Neural progenitor cell (in vitro differentiated cells): ENCODE measurements at places on chromosomes 11 and 22. TPM values are rescaled to one million over a fixed set of nuclear protein-coding genes. Genes with fewer than 3 reads are reported as not detected.

CREB3L1 gene
- total RNA-seq: 0.43 and 1.7 TPM in 2 replicates

RASD2 gene
- total RNA-seq: 0.04 and 0.19 TPM in 2 replicates

DNA sequence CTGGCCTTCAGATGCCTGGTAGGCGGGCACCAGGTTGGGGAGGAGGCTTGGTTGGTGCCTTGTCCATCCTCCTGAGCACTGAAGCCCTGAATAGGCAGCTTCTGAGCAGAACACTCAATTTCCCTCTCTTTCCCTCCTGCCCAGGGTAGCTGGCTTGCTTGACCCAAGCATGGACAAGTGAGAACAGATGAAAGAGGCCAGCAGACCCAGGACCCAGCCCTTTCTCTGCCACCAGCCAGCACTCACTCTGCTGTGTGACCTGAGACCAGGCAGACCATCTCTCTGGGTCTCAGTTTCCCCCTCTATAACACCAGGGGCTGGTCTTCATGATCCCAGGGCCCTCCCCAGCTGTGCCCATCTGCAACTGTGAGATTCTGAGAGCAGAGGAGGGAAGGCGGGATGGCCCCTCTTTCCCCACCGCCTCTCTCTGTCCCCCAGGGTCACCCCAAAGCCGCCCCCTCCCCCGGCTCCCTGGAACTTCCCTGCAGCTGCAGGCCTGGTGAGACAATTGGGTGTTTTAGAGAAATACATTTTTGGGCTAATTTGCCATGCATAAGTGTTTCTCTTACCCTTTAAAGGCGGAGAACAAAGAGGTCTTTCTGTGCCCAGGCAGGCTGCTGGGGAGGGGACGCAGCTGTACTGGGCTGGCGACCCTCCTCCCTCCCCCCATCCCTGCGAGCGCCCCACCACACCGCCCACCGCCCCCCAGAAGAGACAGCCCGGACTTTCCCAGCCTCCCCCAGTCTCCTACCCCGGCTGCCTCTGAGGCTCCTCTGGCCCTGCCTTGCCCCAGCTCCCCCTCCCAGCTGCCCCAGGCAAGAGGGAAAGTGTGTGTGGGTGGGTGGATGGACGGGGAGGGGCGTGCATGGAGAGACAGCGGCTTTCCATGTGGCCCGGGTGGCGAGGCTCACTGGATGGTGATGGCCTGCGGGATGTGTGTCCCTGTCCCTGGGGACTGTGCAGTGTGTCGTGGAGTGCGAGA, 30.8 kb upstream of the PICK1 start:
- no peaks in the 10 kb centered on the region for H3K27me3 ChIP-seq
- H3K36me3 ChIP-seq: no peaks in the 10 kb centered on the region
- peaks cover 23% of the 10 kb centered on the region for H3K4me1 ChIP-seq
- H3K4me3 ChIP-seq: no peak overlapping the region
- no peak overlapping the region for H3K27ac ChIP-seq
- no peak for DNase-seq

GRCh38 chr11:79097246-79097875, 343.5 kb downstream of the TENM4 start:
- H3K27ac ChIP-seq: no peak overlapping the region
- peaks cover 84% of the 10 kb centered on the region for H3K27me3 ChIP-seq
- H3K4me3 ChIP-seq: no peak overlapping the region
- DNase-seq: no peak
- no peaks in the 10 kb centered on the region for H3K4me1 ChIP-seq
- no peaks in the 10 kb centered on the region for H3K36me3 ChIP-seq

DNA sequence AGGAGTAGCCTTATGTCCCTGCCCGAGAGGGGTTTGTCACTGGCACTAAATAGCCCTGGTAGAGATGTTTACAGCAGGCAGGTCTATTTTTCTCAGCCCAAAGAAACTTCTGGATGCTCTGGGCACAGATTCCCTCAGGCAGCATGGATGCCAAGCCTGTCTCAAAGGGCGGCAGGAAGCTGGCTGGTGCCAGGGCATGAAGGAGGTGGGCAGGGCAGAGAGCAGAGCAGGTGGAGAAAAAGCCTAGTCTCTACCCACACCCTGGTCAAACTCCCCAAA, 4.1 kb upstream of the GAS2L1 start:
- peaks cover 10% of the 10 kb centered on the region for H3K4me1 ChIP-seq
- no peak overlapping the region for H3K27ac ChIP-seq
- no peak for DNase-seq
- peaks cover 3% of the 10 kb centered on the region for H3K27me3 ChIP-seq

DNA sequence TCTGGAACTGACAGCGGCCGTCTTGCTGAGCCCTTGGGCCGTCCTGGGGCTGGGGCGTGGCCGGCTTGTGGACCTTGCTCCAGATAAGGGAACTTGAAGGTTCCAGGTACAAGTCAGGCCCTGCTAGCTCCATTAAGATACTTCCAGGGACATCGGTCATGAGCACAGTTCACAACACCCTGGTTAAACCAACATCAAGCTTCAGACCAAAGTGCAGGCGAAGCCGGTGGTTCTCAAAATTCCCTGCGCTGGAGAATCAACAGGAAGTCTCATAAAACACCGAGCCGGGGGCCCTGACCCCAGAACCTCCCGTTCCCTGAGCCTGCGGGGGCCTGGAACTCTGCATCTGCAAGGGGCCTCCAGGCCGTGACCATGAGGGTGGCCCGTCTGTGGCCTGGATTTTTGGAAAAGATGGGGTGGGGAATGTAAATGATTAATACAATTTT, 1043.8 kb downstream of the BRD1 start:
- no peaks in the 10 kb centered on the region for H3K27me3 ChIP-seq
- no peak for DNase-seq
- H3K36me3 ChIP-seq: no peaks in the 10 kb centered on the region
- no peak overlapping the region for H3K4me3 ChIP-seq
- peaks cover 3% of the 10 kb centered on the region for H3K4me1 ChIP-seq

DNA sequence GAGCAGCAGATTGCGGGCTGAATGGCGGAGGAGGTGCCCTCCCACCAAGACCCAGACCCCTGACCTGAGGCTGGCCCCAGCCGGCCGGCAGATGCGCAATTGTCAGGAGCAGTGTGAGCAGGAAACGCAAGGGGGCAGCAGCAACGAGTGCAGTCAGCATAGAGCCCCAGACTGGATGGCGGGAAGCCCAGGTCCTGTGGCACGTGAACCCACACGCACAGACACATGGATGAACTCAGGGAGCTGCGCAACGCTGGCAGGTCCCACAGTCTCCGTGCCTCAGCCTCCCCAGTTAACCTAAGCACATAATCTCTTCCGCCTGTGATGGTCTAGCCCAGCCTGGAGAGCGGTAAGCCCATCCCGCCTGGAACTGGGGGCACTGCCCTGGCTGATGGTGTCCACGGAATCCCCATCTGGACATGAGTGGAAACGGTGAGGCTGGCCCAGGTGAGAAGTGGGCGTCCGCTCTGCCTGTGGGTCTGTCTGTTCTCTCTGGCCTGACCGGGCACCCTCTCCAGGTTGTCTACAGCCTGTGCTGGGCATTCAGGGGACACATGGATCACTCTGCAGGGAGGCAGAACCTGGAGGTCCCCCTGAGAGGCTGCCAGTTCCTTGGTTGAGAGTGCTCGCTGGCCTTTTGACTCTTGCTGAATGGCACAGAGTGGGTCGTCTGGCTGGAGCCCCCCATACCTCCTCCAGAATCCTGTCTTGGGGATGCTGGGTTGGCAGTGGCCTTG, 626 bp upstream of the TBX10 start:
- H3K36me3 ChIP-seq: no peaks in the 10 kb centered on the region
- H3K4me1 ChIP-seq: peaks cover 6% of the 10 kb centered on the region
- H3K27me3 ChIP-seq: peaks cover 24% of the 10 kb centered on the region
- H3K27ac ChIP-seq: no peak overlapping the region
- peak; percentile 85 for DNase-seq
- H3K4me3 ChIP-seq: no peak overlapping the region

DNA sequence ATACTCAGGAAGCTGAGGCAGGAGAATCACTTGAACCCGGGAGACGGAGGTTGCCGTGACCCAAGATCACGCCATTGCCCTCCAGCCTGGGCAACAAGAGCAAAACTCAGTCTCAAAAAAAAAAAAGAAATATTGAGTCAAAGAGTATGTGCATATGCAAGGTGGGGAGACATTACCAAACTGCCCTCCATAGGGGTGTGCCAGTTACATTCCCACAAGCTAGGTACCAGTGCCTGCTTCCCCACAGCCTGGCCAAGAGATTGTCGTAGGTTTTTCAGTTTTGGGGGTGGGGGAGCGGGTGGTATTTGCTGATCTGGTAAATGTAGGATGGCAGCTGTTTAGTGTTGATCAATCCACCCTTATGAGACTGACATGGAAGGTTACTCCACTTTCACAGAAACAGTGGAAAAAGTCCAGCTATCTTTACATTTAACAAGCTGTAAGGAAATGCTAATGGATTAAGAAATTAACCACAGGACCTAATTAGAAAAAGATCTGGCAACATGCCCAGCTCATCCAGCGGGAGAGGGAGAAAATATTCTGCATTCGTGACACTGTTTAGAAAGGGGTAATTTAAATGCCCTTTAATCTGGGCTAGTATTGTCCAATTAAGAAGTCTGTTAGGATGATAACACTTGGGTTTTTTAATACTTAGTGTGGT, 89.4 kb downstream of the PACS1 start:
- H3K4me3 ChIP-seq: no peak overlapping the region
- H3K27ac ChIP-seq: no peak overlapping the region
- no peaks in the 10 kb centered on the region for H3K4me1 ChIP-seq
- DNase-seq: no peak
- H3K36me3 ChIP-seq: no peaks in the 10 kb centered on the region

DNA sequence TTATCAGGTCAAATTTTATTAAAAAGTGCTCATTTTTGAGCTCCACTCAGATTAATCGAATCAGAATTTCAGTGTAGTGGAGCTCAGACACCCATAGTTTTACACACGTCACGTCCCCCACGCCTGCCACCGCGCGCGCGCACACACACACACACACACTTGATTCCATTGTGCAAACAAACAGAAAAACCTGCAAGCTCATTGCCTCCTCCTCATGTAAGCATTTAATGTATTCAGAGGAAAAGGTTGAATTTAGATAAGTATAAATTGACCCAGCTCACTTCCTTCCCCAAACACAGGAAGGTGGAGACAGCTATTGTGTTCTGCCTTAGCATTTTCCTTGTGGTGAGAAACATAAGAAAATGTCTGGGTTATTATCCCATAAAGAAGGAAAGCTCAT, 336.7 kb downstream of the LUZP2 start:
- no peak for DNase-seq
- H3K4me1 ChIP-seq: peaks cover 2% of the 10 kb centered on the region
- no peak overlapping the region for H3K4me3 ChIP-seq

- H3K27ac ChIP-seq: no peak overlapping the region
- no peaks in the 10 kb centered on the region for H3K27me3 ChIP-seq
- H3K4me1 ChIP-seq: no peaks in the 10 kb centered on the region
- H3K4me3 ChIP-seq: no peak overlapping the region
- DNase-seq: no peak
Observed at GRCh38 chr11:130737866-130738431, 178.3 kb downstream of the SNX19 start.

DNA sequence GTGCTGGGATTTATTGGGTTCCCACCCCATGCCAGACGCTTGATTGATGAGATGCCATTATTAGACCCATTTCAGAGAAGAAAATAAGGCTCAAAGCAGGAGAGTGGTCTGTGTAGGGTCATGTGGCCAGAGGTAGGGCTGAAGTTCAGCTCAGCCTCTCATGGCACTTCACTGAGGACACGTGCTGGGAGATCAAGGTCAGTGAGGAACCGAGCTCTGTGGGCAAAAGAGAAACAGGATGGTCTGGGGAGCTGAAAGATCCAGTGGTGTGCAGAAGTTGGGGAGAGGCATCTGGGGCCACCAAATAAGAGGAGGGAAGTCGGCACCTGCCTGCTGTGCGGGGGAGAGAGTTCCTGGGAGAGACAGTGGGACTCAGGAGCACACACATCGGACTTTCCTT, 19.6 kb downstream of the RHOD start:
- H3K4me1 ChIP-seq: peaks cover 3% of the 10 kb centered on the region
- H3K27ac ChIP-seq: no peak overlapping the region
- no peak for DNase-seq
- no peak overlapping the region for H3K4me3 ChIP-seq

DNA sequence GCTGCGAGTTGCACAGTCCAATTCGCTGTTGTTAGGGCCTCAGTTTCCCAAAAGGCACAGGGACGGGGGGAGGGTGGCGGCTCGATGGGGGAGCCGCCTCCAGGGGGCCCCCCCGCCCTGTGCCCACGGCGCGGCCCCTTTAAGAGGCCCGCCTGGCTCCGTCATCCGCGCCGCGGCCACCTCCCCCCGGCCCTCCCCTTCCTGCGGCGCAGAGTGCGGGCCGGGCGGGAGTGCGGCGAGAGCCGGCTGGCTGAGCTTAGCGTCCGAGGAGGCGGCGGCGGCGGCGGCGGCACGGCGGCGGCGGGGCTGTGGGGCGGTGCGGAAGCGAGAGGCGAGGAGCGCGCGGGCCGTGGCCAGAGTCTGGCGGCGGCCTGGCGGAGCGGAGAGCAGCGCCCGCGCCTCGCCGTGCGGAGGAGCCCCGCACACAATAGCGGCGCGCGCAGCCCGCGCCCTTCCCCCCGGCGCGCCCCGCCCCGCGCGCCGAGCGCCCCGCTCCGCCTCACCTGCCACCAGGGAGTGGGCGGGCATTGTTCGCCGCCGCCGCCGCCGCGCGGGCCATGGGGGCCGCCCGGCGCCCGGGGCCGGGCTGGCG, at the start of gene BCR:
BCR (plus strand) TSS at position 209 of the 592 bp plus-strand sequence. CDS start 452 bp downstream, outside the sequence.
- no peak within 1 kb of the TSS for H3K27ac ChIP-seq
- no peaks in the 10 kb centered on the region for H3K36me3 ChIP-seq
- H3K4me1 ChIP-seq: peaks cover 47% of the 10 kb centered on the region
- DNase-seq: peak; percentile 87

DNA sequence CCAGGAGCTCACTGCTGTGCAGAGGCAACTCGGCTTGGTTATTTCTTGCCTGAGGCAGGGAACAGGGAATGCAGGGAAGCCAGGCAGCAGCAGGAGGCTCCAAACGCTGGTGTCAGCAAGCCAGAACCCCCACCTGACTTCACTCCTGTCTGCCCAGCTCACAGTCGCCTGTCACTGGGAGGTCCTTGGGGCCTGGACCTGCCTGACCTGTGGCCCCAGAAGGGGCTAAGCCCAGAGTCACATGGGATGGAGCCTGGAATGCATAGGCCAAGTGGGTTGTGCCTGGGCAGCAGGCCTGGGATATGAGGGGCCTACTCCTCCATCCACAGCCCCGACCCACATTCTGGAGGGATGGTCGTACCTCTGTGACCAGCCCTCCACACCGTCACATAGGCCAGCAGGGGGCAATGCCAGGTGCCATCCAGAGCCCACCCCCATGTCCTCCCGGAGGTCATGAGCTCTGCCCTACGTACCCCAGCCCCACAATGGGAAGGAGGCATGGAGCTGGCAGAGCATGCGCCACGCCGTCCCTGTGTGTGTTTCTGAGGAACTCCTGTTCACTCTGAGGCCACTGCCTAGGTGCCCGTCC, 5.2 kb downstream of the RASSF7 start:
- no peak overlapping the region for H3K27ac ChIP-seq
- H3K27me3 ChIP-seq: peaks cover 5% of the 10 kb centered on the region
- no peaks in the 10 kb centered on the region for H3K36me3 ChIP-seq
- no peak for DNase-seq
- H3K4me3 ChIP-seq: no peak overlapping the region
- peaks cover 27% of the 10 kb centered on the region for H3K4me1 ChIP-seq

DNA sequence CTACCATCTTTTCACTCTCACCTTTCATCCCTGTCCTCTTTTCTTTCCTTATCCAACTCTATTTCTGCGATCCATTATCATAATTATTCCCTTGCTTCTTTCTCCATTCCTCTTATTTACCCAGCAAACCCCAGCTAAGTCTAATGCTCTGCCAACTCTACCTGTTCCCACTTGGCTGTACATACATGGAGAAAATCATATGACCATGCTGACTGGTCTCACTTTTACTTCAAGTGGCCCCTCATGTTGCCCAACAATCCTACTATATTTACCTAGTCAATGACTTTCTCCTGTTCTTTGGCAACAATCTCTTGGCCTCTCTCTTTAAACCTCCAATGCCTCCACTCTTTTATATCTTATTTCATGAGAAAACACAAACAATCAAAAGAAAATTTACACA, 94.1 kb downstream of the USP35 start:
- DNase-seq: no peak
- no peaks in the 10 kb centered on the region for H3K36me3 ChIP-seq
- H3K4me1 ChIP-seq: no peaks in the 10 kb centered on the region
- no peaks in the 10 kb centered on the region for H3K27me3 ChIP-seq
- H3K27ac ChIP-seq: no peak overlapping the region
